ENCODE measurements at places on chromosomes 5 and 9. TPM values are rescaled to one million over a fixed set of nuclear protein-coding genes. Genes with fewer than 3 reads are reported as not detected.

SARDH gene
- total RNA-seq: 0.13 TPM

CTSV gene
- 27.1 TPM for total RNA-seq

IGIP gene
- 7.7 TPM for total RNA-seq

SPINK1 gene
- 3.0 TPM for total RNA-seq

FGF1 gene
- not detected for total RNA-seq

BTNL9 gene
- 37.5 TPM for total RNA-seq

SUSD3 gene
- total RNA-seq: 5.0 TPM

MUSK gene
- not detected for total RNA-seq

ZNF454 gene
- 0.10 TPM for total RNA-seq

SLC6A18 gene
- not detected for total RNA-seq

SLC4A9 gene
- total RNA-seq: not detected

KDM3B gene
- total RNA-seq: 65.0 TPM

EQTN gene
- total RNA-seq: not detected

PDZD2 gene
- 0.10 TPM for total RNA-seq

GDF9 gene
- total RNA-seq: 0.54 TPM

TPRN gene
- total RNA-seq: 21.7 TPM

PCDHAC1 gene
- total RNA-seq: 0.59 TPM

ARL14EPL gene
- total RNA-seq: not detected

CCL27 gene
- total RNA-seq: 0.95 TPM

AGXT2 gene
- not detected for total RNA-seq
